Stimulated activated CD8-positive, alpha-beta memory T cell treated with anti-CD3 and anti-CD28 coated beads, Interleukin-7, amount 100 ng/mL, for 1 hour (primary cell): ENCODE measurements at places on chromosomes 5 and 9.

GRCh38 chr5:22892441-22892840 lies 39.3 kb upstream of the CDH12 start:
- DNase-seq: no peak

DNA sequence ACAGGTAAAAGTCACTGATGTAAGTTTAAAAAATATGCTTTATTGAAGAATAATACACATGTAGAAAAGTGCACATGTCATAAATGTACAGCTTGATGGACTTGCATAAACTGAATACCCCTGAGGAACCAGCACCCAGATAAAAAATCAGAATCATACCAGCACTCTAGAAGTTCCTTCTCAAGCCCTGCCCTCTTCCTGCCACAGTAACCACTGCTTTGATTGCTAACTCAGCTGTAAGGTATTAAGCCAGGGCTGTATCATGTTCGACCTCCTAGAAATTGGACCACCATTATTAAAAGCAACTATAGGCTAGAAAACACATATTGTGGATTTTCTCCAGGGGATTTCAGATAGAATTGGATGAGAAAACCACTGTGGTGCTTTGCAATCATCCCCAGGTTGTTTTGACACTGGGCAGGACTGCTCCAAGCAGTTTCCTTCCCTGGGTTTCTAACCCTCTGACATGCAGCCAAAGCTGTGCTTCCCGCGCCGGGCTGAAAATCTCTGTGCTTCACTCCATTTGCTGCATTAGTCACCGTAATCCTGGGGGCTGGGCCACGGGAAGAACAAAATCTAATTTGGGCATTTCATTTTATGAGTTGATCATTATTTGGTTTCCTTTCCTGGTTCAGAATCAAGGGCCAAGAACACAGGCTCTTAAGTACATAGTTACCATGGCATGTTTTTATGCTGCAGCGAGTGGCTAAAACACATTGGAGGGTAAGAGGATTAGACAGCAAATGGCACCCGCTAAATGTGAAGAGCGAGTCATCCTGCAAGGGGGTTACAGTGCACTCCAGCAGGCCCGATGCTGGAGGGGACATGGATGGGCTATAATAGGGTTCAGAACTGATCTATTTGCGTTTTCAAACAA lies 139.4 kb upstream of the IL12B start:
- peak; percentile 6 for DNase-seq

DNA sequence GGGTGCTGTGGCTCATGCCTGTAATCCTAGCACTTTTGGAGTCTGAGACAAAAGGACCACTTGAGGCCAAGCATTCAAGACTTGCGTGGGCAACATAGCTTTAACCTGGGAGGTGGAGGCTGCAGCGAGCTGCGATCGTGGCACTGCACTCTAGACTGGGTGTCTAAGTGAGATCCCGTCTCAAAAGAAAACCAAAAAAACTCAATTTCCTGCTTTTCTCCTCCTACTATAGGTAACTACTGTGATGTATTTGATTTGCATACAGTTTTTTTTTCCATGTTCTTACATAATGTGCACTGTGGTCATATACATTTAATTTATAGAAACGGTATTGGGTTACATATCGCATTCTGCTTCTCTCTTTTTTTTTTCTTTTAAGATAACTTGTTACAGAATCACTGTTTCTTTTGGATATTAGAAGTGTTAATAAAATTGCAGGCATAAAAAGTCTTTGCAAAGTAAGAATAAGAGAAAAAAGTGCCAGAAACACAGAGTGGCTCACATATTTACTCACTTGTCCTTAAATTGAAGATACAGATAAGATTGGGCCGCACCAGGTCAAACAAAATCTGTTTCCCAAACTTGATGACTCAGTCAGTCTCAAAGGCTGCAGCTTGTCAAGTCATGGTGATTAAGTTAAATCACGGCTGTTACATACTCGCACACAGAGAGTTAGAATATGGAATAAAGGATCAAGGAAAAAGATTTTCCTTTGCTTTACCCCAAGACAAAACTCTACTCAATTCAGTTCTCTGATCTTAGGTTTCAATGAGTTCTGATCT lies 2.0 kb upstream of the PTGR1 start:
- no peak for DNase-seq

DNA sequence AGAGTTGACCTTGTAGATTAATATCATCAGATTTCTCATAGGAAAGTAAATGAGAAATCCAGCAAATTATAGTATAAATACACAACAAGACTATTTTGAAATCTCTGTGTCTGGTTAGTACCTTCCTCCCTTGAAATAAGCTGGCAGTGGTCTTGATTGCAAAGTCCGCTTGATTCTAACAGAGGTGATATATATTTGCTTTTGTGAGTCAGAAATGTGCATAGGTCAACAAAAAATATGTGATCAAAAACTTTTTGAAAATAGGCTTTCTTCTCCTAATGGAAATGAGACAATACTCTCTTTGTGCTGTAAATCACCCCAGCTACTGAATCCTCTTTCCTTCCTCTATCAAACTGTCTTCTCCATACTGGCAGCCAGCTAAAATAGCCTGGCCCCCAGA lies 749.2 kb upstream of the CDH10 start:
- no peak for DNase-seq

DNA sequence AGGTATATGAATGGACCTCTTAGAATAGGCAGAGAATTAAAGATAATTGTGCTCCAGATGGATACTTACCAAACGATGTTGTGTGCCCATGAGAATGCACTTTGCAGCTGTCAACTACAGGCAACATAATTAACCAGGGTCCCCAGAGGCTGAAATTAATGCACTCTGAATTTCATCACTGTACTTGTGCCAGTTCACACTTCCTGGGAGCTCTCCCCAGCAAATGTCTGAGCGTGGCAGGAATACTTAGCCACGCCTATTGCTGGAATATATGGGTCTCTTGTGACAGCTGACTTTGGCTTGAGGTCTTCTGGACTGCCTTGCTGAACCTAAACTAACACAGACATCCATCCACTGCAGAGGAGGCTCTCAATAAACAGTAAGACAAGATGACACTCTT lies 11.9 kb upstream of the C1QTNF2 start:
- DNase-seq: no peak

DNA sequence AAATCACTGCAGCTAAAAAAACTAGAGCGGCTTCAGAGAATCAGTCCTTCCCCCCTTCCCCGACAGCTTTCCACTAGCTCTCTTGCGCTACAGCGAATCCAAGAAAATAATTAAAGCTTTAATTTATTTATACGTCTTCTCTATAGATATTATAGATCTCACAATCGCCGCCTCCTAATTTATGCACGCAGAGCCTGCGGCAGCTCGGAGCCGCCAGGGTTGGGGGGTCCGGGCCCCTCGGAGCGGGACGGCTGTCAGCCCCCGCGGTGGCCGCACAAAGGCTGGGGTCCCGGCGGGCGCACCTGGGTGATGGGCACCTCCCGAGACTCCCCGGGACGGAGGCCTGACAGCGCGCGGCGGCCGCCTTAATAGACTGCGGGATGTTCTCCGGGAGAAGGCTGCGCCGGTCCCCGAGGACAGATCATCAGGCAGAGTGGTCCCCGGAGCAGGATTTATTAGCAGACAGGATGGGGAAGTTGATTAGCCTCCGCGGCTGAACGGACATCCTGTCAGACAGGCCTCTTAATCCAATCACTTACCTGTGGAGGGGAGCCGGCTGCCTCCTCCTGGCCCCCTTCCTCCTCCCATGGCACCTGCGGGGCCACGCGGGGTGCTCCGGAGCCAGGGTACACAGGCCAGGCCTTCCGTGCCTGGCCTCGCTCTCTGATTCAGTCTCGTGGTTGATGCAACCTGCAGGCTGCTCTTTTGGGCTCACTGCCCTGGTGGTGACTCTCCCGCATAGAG lies 166.8 kb downstream of the MELK start:
- no peak for DNase-seq

- no peak for DNase-seq
These were observed 255.8 kb downstream of the PRDM9 start for GRCh38 chr5:23763170-23763569.

DNA sequence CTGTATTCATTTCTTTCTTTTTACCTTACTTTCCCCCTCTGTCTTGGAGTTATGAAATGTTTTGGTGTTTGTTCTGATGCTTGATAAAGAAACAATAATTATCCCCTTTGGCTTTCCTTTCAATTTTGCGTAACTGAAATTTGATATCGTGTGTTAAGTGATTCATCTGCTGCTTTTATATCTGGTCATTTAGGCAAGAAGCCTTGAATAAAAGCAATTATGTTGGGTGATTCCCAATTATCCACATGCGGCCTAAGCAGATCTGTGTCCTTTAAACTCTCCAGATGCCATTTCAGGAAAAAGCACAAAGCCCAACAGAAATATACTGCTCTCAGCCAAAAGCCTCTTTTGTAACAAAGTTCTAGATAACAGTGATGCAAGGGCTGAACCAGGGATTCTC lies 92.8 kb downstream of the TAF11L14 start:
- DNase-seq: no peak

GRCh38 chr5:52657247-52657645 lies 130.5 kb upstream of the ITGA1 start:
- no peak for DNase-seq

DNA sequence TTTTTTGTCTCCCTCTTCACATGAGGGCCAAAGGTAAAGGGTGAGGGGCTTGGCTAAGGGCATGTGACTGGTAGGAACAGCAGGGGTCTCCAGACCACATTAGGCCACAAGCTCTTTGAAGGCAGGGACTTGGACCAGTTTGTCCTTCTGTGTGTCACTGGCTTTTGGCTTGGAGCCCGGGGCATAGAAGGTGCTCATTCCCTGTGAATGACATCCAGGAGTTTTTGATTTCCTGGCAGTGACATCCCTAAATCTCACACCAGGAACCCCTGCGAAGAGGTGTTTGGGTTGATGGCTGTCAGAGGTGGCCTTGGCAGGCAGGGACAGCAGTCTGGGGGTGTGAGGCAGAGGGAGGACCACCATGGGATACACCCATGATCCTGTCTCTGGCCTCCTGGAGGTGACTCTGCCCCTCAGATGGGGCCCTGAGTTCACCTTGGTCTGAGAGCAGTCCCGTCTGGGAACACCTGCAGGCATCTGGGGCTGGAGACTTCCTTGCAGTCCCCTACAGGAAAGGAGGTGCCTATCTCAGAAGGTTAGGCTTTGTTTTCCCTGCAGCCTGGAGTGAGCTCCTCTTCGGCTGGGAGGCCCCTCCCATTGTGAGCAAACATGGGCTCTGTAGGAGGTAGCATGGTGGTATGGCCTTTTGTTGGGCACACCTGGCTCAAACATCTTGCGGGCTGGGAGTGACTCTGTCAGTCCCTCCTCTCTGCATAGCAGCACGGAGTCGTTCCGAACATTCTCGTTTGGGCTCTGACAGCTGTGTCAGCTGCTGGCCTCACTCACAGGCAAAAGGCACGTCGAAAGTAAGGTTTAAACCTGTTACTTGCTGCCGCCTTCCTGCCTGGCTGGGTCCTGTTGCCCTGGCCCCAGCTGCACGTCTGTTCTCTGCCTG lies 38.6 kb upstream of the PITX1 start:
- no peak for DNase-seq

DNA sequence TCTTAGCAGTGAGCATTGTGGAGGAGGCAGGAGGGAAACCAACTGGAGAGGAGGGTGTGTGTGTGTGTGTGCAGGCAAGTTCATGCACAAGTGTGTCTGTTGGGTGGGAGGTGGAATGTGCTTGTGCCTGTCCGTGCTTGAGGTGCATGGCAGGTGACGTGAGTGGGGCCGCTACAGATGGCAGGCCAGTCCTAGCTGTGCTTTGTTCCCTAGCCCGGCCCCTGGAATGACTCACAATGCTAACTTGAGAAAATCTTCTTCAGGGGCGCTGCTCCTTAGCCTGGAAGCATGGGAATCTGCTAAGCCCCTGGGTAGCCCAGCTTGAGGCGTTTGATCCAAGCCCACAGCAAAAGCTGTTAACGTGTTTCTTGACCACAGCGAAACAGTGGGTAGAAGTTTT lies 25.0 kb upstream of the DMRT2 start:
- DNase-seq: no peak

GRCh38 chr5:89849830-89850512 lies 559.6 kb downstream of the CETN3 start:
- no peak for DNase-seq

DNA sequence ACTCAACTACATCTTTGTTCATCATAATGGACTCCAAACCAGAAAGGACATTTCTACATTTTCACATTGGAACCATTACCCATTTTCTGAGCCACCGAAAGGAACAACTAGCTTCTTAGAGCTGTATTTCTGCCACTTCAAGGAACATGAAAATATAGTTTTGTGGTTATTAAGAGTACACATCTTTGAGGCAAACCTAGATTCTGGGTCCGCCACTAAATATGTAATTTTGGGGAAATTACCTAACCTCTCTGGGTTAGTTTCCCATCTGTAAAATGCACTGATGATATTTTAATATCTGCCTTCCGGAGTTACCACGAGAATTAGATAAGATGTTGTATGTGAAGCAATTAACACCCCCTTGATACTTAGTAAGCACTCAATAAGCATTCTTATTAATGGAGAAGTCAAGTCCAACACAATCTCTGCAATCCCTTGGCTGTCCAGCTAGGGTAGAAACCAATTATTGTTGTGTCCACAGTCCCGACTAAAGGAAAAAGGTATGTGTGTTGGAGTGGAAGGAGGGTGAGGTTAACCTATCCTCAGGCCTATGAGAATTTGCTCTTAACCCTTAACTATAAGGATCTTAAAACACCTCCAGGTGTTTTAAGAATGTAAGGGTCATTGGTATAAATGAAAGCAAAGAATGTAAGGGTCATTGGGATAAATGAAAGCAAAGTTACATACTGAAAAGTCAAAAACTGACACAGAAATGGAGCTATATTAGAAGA lies 94.0 kb upstream of the PTGER4 start:
- DNase-seq: no peak

GRCh38 chr9:124428751-124429529 lies 13.7 kb upstream of the PSMB7 start:
- DNase-seq: no peak

- DNase-seq: no peak
These were observed 27.8 kb downstream of the TNFSF15 start for GRCh38 chr9:114777821-114778609.

- DNase-seq: no peak
These were observed 5.4 kb upstream of the P4HA2 start for GRCh38 chr5:132233081-132233480.

DNA sequence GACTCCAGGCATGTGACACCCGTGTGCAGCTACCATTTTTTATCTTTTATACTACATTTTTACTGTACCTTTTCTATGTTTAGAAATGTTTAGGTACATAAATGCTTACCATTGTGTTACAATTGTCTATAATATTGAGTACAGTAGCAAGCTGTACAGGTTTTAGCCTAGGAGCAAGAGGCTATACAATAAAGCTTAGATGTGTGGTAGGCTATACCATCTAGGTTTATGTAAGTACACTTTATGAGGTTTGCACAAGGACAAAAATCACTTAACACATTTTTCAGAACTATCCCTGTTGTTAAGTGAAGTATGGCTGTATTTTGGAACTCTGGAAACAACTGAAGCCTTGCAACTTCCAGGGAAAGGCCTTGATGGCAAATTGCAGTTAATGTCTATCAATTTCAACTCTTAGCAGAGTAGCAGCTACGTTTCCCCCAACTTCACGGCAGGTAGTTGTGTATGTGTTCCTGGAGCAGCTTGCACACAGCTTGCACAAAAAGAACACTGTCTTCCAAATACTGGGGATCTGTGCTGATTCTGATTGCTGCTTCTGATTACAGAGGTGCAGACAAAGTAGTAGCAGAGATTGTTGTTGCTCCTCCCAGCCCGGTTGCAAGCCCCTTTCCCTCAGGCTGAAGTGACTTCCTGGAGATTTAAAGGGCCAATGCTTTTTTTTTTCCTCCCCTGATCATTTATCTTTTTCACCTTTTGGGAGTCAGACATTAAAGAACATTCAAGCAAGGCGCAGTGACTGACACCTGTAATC lies 30.0 kb downstream of the SIL1 start:
- DNase-seq: no peak
